ENCODE measurements at places on chromosomes 3 and 15. TPM values are rescaled to one million over a fixed set of nuclear protein-coding genes. Genes with fewer than 3 reads are reported as not detected.

GRCh38 chr3:153289334-153289808 lies 127.3 kb downstream of the RAP2B start:
- no peak for DNase-seq
- no peaks in the 10 kb centered on the region for H3K4me1 ChIP-seq
- H3K27ac ChIP-seq, result no peak overlapping the region

DNA sequence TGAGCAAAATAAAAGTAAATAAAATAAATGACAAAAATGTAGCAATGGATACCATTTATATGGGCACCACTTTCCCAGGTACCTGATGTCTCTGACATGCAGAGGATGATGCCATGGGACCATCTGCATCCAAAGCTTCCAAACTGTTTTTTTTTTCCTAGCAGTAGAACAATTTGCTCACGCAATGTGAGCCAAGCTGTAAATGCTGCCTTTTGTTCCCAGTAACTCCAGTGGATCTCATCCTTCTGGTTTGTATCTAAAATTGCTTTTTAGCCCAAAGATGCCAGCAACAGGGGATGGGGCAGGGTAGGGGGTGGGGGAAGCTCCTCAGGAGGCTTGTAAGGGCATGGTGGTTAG lies 32.7 kb downstream of the SLC12A8 start:
- no peak overlapping the region for H3K27ac ChIP-seq
- no peaks in the 10 kb centered on the region for H3K36me3 ChIP-seq
- H3K27me3 ChIP-seq, result no peaks in the 10 kb centered on the region
- DNase-seq, result no peak

DNA sequence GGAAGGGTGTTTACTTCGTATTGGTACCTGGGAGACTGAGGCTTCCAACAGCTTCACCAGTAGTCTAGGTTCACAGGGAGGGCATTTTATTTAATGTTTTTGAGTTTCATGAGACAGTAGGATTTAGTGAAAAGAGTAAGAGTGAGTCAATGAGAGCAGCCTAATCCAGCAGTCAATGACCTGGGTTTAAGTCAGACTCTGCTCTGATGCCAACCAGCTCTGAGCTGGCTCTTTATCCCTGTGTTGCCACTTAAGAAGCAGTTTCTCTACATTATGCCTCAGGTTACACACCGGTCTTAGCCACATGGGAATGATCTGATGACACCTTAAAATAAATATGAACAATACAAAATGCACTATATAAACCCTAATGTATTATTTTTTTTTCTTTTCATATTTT lies 59.4 kb upstream of the KCNMB2 start:
- no peaks in the 10 kb centered on the region for H3K36me3 ChIP-seq
- DNase-seq, result no peak
- H3K27ac ChIP-seq, result no peak overlapping the region
- no peak overlapping the region for H3K4me3 ChIP-seq
- no peaks in the 10 kb centered on the region for H3K4me1 ChIP-seq
- H3K27me3 ChIP-seq, result no peaks in the 10 kb centered on the region

DNA sequence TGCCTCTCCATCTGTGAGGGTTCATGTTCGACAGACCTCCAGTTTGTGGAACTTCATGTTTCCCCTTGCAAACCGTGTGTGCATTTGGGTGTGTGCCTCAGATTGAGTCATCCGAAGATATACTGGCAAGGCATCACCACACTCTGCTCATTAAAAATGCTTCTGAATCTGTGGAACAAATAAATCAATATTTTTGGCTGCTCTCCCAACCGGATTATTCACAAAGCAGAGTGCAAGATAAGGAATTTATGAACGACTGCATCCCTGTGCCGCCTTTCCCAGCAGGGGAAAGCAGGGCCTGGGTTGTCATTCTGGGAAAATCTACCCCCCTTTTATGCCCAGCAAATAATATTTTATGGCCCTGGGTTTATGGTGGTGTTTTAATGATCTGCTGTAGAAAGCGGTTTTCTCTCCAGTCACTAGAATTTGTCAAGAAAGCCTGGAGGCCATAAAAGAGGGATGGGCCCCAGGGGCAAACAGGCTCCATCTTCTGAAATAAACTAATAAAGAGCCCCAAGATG lies 4.2 kb upstream of the WNT5A start:
- no peaks in the 10 kb centered on the region for H3K36me3 ChIP-seq
- no peak overlapping the region for H3K4me3 ChIP-seq
- H3K27ac ChIP-seq, result no peak overlapping the region
- peaks cover 4% of the 10 kb centered on the region for H3K4me1 ChIP-seq
- DNase-seq, result no peak

DNA sequence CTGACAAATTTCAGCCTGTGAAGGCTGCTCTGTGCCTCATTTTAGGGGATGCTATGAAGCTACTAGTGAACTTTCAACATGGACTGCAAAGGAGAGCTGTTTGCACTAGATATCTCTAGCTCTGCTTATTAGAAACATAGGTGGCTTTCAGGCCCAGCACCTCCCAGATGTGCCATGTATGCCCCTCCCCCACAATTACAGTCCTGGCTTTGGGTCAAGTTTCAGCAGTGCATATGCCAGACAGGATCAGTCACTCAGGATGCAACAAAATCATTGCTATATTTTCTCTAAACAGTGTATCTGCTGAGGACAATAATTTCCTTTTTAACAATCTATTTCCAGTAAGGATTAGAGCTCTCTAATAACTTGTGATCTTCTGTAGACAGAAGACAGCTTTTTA lies 178.8 kb upstream of the STAC start:
- H3K27ac ChIP-seq, result no peak overlapping the region
- H3K4me3 ChIP-seq, result no peak overlapping the region
- no peaks in the 10 kb centered on the region for H3K36me3 ChIP-seq
- H3K27me3 ChIP-seq, result no peaks in the 10 kb centered on the region
- no peak for DNase-seq

- no peaks in the 10 kb centered on the region for H3K27me3 ChIP-seq
- no peaks in the 10 kb centered on the region for H3K4me1 ChIP-seq
- DNase-seq, result no peak
- H3K4me3 ChIP-seq, result no peak overlapping the region
- no peaks in the 10 kb centered on the region for H3K36me3 ChIP-seq
Observed at GRCh38 chr15:81511138-81511537, 137.1 kb upstream of the TMC3 start.

DNA sequence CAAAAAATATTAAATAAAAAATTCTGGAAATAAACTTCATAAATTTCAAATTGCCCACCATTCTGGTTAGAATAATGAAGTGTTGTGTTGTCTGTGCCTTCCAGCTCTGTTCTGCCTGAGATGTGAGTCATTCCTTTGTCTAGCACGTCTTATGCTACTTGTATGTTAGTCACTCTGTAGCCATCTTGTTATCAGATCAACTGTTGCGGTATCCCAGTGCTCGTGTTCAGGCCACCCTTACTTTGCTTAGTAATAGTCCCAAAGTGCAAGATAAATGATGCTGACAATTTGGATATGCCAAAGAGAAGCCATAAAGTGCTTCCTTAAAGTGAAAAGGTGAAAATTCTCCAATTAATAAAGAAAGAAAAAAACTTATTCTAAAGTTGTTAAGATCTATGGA lies 527.5 kb downstream of the NAALADL2 start:
- H3K36me3 ChIP-seq, result no peaks in the 10 kb centered on the region
- no peak for DNase-seq
- no peaks in the 10 kb centered on the region for H3K27me3 ChIP-seq
- no peak overlapping the region for H3K4me3 ChIP-seq
- H3K4me1 ChIP-seq, result peaks cover 4% of the 10 kb centered on the region
- no peak overlapping the region for H3K27ac ChIP-seq

DNA sequence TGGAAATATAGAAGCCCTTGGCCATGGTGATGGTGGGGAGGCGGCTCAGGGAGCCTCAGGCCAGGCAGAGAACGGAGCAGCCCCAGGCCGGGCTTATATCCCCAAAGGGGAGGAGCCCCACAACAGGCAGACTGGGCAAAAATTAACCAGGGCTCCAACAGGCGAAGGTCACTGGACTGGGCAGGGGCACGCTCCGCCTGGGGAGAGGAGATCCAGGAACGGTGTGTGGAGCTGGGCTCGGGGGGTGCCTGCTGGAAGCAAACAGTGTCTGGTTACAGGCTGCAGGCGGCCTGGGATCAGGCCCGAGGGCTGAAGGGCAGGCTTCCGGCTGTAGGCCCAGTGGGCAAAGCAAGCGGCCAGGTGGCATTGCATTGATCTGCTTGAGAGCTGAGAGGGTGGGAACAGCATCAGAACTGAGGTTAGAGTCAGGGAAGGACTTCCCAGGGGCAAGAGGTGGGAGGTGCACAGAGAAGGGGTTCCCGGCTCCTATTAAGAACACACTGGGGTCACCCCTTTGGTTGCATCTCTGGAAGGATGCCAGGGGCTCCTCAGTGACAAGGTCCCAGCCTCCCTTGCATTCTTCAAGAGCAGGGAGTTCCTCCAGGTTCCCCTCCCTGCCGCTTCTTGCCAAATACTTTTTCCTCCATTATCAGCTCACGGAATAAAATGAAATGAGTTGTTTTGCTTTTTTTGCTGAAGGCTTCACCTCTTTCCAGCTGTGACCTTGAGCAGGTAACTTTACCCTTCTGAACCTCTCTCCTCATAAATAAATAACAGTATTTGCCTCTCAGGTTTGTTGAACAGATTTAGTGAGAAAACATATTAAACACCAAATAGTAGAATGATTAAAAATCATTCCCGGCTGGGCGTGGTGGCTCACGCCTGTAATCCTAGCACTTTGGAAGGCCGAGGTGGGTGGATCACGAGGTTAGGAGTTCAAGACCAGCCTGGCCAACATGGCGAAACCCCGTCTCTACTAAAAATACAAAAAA lies 7.8 kb downstream of the ANPEP start:
- H3K4me1 ChIP-seq, result peaks cover 3% of the 10 kb centered on the region
- H3K27me3 ChIP-seq, result peaks cover 2% of the 10 kb centered on the region
- H3K4me3 ChIP-seq, result no peak overlapping the region

DNA sequence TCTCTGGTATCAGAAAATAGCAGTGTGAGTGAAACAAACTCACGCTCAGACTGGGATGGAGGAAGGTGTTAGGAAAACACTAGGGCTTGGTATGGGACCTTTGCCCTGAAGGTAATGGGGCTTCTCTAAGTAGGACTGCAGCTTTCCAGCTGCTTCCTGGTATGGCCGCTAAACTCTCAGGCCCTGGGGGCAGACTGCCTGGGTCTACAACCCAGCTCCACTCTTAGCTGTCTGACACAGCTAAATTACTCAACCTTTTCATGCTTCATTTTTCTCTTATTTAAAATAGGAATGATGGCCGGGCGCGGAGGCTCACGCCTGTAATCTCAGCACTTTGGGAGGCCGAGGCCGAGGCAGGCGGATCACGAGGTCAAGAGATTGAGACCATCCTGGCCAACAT lies 5.2 kb upstream of the YEATS2 start:
- DNase-seq, result no peak
- H3K4me3 ChIP-seq, result no peak overlapping the region
- no peaks in the 10 kb centered on the region for H3K36me3 ChIP-seq
- H3K27ac ChIP-seq, result no peak overlapping the region

DNA sequence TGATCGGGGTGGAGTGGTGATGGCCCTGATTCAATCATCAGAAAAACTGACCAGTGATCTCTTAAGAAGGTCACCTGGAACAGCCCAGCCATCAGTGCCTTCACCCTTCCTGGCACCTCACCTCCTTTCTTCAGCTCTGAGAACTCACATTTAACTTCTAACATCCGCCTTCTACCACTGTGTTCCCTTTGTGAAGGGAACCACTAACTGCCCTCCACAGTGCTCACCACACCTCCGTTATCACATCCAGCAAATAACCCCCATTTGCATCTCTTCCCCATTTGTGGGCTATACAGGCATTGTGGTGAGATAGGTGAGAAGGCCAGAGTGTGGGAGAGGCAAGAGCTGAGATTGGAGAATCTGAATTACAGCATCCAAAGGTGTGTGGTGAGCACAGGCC lies 107.4 kb downstream of the PLCL2 start:
- no peak for DNase-seq
- no peaks in the 10 kb centered on the region for H3K36me3 ChIP-seq
- H3K4me3 ChIP-seq, result no peak overlapping the region
- peaks cover 9% of the 10 kb centered on the region for H3K4me1 ChIP-seq

- no peak overlapping the region for H3K27ac ChIP-seq
- H3K4me1 ChIP-seq, result no peaks in the 10 kb centered on the region
- H3K4me3 ChIP-seq, result no peak overlapping the region
- H3K36me3 ChIP-seq, result no peaks in the 10 kb centered on the region
Observed at GRCh38 chr3:93992207-93992606, 12.3 kb downstream of the ARL13B start.

DNA sequence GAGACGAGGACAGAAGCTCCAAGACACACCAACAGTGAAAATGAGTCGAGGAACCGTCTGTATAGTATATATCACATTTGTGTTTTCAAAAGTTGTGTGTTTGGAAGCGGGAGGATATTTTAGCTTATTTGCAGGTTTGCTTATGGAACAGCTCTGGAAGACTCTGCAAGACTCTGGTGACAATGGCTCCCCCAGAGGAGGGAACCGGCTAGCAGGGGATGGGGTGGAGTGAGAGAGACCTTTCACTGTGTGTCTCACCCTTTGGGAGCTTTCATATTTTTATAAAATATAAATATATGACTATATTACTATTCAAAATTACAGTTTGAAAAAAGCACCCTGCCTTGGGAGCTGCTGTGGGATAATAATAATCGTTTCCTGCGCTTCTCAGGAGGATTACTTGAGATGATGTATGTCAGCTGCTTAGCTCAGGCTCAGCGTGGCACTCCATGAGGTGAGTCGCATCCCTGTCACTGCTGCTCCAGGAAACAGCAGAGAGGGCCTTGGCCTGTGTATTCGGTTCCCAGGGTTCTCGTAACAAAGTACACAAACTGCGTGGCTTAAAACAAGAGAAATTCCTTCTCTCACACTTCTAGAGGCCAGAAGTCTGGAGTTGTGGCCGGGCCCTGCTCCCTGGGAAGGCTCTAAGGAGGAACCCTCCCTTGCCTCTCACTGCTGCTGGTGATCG lies 183.9 kb downstream of the FAM43A start:
- H3K27me3 ChIP-seq, result no peaks in the 10 kb centered on the region
- H3K4me1 ChIP-seq, result no peaks in the 10 kb centered on the region
- H3K27ac ChIP-seq, result no peak overlapping the region
- no peaks in the 10 kb centered on the region for H3K36me3 ChIP-seq
- H3K4me3 ChIP-seq, result no peak overlapping the region
- DNase-seq, result no peak

DNA sequence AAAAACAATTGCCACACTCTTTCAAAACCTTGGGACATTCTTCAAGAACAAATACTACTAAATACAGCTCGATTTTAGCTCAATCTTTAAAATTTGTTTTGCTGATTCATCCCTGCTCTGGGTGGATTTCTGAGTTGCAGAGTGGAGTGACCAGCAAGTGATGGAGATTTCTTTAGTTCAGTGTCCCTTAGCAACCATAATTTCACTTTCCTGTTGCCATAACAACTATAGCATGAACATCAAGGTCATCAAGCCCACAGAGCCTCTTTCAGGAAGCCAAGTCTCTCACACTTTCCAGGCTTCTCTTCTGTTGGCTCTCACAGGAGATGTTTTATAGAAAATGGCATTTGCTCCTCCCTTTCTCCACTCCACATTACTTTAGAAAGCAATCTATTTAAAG lies 597.2 kb upstream of the ADAMTS9 start:
- H3K4me3 ChIP-seq, result no peak overlapping the region
- no peaks in the 10 kb centered on the region for H3K36me3 ChIP-seq
- no peaks in the 10 kb centered on the region for H3K27me3 ChIP-seq
- no peak for DNase-seq
- H3K27ac ChIP-seq, result no peak overlapping the region

GRCh38 chr3:50551054-50551659 lies 16.4 kb downstream of the C3orf18 start:
- H3K27me3 ChIP-seq, result no peaks in the 10 kb centered on the region
- DNase-seq, result no peak
- H3K36me3 ChIP-seq, result no peaks in the 10 kb centered on the region
- no peak overlapping the region for H3K4me3 ChIP-seq
- no peak overlapping the region for H3K27ac ChIP-seq
- no peaks in the 10 kb centered on the region for H3K4me1 ChIP-seq

The ZMYND10 gene
- total RNA-seq, result 0.66 TPM

The SERPINI1 gene
- total RNA-seq, result 8.5 TPM

The MNS1 gene
- 10.3 TPM for total RNA-seq

The CHRNA5 gene
- 1.9 TPM for total RNA-seq

The SLC2A2 gene
- total RNA-seq, result not detected

The HIGD1A gene
- 82.9 TPM for total RNA-seq

The GRM2 gene
- 0.05 TPM for total RNA-seq
